ENCODE measurements at places on chromosomes 16 and 17. TPM values are rescaled to one million over a fixed set of nuclear protein-coding genes. Genes with fewer than 3 reads are reported as not detected.

DNA sequence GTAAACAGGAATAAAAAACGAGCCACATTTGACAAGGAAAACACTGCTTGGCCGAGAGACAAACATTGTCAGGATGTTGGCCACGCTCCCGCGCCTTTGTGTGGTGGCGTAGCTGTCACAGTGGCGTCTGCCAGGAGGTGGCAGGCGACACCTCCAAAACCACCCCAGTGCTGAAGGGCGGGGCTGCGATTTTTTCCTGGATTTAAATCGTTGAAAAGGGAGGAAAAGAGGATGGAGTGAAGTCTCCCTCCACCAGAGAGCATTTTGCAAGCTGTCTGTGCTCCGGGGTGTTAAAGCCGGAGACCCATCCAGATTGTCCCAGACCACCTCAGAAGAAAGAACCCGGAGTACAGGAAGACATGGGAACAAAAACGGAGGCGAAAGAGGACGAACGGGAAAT, 12.7 kb downstream of the MRM3 start:
- DNase-seq = peak; percentile 66
- H3K27ac ChIP-seq = no peak overlapping the region
- H3K4me1 ChIP-seq = peaks cover 2% of the 10 kb centered on the region
- H3K36me3 ChIP-seq = peaks cover 8% of the 10 kb centered on the region
- H3K4me3 ChIP-seq = no peak overlapping the region

Gene TSR1
- total RNA-seq = 30.2 TPM

GRCh38 chr17:54368906-54369305, 531.7 kb upstream of the TOM1L1 start:
- H3K4me3 ChIP-seq = no peak overlapping the region
- H3K36me3 ChIP-seq = no peaks in the 10 kb centered on the region
- H3K4me1 ChIP-seq = no peaks in the 10 kb centered on the region
- DNase-seq = no peak
- no peak overlapping the region for H3K27ac ChIP-seq

GRCh38 chr17:58006560-58006923, 504 bp downstream of the SRSF1 start:
- DNase-seq = peak; percentile 66
- H3K27ac ChIP-seq = peak overlapping the region; percentile 99
- no peaks in the 10 kb centered on the region for H3K27me3 ChIP-seq
- H3K36me3 ChIP-seq = peaks cover 35% of the 10 kb centered on the region

Gene HID1
- total RNA-seq = 3.9 TPM

Gene GPR179
- 0.06 TPM for total RNA-seq

Gene SLC12A3
- not detected for total RNA-seq

DNA sequence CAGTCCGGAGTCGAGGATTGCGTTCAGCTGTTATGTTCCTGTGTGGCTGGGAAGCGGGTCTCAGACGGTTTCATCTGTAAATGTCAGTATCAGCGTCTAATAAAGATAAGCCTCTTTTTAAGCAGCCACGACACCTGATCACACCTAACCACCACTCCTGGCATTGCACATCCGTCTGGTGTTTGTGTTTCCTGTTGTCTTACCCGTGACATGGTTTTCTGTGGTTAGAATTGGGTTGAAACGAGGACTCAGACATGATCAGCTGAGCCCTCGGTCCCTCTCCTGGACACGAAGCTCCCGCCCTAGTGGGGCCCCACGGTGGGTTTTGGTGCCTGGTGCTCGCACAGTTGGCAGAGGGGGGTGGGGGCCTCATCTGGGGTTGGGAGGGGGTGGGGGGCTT, 18.3 kb downstream of the CPNE7 start:
- H3K27ac ChIP-seq = no peak overlapping the region
- peak; percentile 38 for DNase-seq
- peak overlapping the region; percentile 48 for H3K4me3 ChIP-seq
- H3K27me3 ChIP-seq = no peaks in the 10 kb centered on the region
- H3K4me1 ChIP-seq = peaks cover 8% of the 10 kb centered on the region

DNA sequence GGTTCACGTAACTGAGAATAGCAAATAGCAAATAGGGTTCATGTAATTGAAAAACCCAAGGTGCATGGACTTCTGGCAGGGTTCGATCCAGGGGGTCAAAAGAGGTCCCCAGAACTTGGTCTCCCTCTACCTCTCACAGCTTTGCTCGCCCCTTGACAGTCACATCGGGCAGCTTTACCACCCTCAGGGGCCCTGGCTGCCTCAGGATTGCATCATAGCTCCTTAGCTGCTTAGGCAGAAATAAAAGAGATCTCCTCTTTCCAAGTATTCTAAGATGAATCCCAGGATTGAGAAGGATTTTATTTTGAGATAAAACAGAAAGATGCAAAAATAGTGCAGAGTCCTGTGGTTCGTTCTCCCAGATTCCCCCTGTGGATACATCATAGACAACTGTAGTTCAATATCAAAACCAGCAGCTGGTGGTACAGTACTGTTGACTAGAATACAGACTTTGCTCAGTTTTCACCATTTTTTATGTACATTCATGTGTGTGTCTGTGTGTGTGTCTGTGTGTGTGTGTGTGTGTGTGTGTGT, 12.8 kb downstream of the ADGRG3 start:
- peaks cover 1% of the 10 kb centered on the region for H3K27me3 ChIP-seq
- no peak overlapping the region for H3K27ac ChIP-seq
- no peaks in the 10 kb centered on the region for H3K36me3 ChIP-seq
- no peak for DNase-seq

DNA sequence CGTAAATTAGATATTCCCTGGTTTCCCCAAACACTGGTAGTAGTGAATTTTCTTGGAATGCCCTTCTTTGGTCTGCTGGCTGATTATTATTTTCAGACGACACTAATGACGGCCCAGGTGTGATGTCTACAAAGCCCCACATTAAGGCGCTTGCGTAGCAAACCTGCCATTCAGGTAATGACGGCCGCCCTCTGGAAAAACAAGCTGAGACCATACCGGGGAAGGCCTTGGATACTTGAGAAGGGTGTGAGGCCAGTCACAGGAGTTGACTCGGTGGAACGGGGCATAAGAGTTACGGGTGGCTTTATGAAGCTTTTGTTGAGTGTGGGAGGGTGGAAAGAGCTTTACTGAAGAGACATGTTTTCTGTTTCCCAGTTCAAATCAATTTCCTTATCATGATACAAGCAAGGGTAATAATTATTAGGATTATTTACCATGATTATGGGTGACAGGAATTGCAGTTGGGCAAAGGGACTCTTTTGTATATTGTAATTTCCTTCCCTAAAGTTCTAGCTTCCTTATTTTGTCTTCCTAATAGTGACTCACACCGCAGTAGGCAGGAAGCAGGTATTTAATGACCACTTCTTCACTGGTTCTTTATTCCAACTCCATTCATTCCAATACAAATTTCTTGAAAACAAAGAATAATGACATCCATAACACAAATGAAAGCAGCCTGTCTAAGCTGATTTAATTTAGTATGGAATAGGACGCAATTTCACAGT, 24.8 kb downstream of the KRT23 start:
- no peak for DNase-seq
- no peaks in the 10 kb centered on the region for H3K4me1 ChIP-seq
- H3K27ac ChIP-seq = no peak overlapping the region
- H3K4me3 ChIP-seq = no peak overlapping the region
- peaks cover 24% of the 10 kb centered on the region for H3K27me3 ChIP-seq
